T-cell (primary cell): ENCODE measurements at places on chromosomes 13 and 19. TPM values are rescaled to one million over a fixed set of nuclear protein-coding genes. Genes with fewer than 3 reads are reported as not detected.

C19orf81 gene
- not detected for total RNA-seq

ZSCAN22 gene
- 6.7 TPM for total RNA-seq

ZGLP1 gene
- 6.1 TPM for total RNA-seq

GRCh38 chr13:105442949-105443699 lies 1092.3 kb downstream of the EFNB2 start:
- no peak for DNase-seq

ZNF579 gene
- 5.4 TPM for total RNA-seq
